ENCODE measurements at places on chromosomes 11 and 22. TPM values are rescaled to one million over a fixed set of nuclear protein-coding genes. Genes with fewer than 3 reads are reported as not detected.

DNA sequence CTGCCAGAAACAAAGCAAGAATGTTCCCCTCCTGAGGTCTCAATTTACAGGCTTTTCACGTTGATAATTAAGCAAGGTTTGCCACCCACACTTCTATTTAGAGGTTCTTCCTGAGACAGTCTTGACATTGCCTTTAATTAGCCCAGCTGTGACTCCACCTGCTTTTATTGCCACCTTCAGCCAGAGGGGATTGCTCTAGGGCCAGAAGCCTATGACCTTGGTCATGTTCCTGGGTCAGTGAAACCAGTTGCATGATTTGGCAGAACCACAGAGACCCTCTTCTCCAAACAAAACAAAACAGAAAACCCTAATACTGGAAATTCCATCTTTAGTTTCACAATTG is 89.8 kb downstream of the APIP start:
- DNase-seq: no peak

The YAP1 gene
- total RNA-seq: 26.0 TPM

DNA sequence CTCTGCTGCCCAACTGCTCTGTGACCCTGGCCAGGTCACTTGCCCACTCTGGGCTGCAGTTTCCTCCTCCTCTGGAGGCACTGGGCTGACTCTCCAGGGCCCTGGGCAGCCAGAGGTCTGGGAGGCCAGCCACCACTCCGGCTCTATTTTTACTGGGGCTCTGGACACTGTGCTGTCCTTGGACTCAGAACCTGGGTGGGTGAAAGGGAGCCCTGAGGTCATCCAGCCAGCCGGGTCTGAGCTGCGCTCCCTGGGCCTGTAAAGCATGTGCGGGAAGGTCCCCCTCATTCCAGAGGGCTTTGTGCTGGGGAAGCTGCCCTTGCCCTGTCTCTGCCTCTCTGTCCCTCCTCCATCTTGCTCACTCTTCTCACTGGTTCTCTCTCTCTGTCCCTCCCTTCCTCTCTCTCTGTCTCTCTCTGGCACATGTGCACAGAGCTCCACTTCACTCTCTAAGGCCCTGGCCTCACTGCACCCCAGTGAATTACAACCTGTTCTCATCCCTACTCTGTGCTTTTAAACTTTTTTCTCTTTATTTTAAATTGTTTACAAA is 24.6 kb downstream of the MB start:
- no peak for DNase-seq

The LAYN gene
- 5.9 TPM for total RNA-seq

The RFPL3 gene
- total RNA-seq: not detected

DNA sequence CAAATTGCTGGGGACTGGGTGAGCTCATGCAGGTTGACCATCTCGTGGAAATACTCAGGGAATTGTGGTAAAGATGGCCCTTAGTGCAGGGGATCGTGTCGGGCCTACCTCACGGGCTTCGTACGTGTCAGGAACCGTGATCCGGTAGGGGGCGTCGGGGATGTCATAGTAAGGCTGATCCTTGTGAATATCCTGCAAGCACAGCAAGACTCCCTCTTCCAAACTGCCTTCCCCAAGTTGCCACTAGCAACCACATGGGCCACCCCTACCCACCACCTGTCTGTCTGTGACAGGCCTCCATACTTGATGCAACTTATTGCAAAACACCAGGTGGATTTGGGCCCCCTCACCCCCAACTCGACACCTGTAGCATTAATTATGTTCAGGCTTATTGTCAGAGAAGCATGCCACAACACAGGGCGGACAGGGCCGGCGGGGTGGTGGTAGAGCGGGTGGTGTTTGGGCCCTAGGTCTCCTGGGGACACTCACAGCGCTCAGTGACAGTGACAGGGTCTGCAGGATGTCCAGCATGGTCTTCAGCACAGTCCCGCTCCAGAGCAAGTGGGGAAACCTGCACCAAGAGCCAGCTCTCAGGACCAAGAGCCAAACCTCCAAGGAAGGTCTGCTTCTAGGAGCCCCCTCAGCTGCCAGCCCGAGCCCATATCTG is 22.6 kb upstream of the SERPIND1 start:
- no peak for DNase-seq

- no peak for DNase-seq
Observed at GRCh38 chr22:44823806-44824205, 71.4 kb downstream of the ARHGAP8 start.

All from body of pancreas (tissue), 4 donors.